ENCODE measurements at places on chromosomes 1 and 21. TPM values are rescaled to one million over a fixed set of nuclear protein-coding genes. Genes with fewer than 3 reads are reported as not detected.

DNA sequence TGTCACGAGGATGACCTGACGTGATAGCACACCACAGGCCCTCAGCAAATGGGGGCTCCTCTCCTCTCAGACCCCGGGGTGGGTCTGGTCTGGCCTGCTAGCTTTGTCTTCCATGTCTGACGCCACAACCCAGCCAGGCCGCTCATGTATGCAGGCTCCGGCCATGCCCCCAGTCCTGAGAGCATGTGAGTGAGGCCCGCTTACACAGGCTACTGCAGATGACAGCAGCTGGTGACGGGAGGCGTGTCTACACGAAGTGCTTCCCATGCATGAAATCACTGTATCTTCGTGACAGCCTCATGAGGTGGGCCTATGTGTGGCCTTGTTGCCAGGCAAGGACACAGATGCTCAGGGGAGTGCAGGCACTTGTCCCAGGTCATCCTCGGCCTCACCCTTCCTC, 16.4 kb downstream of the WNT4 start:
- DNase-seq = no peak

DNA sequence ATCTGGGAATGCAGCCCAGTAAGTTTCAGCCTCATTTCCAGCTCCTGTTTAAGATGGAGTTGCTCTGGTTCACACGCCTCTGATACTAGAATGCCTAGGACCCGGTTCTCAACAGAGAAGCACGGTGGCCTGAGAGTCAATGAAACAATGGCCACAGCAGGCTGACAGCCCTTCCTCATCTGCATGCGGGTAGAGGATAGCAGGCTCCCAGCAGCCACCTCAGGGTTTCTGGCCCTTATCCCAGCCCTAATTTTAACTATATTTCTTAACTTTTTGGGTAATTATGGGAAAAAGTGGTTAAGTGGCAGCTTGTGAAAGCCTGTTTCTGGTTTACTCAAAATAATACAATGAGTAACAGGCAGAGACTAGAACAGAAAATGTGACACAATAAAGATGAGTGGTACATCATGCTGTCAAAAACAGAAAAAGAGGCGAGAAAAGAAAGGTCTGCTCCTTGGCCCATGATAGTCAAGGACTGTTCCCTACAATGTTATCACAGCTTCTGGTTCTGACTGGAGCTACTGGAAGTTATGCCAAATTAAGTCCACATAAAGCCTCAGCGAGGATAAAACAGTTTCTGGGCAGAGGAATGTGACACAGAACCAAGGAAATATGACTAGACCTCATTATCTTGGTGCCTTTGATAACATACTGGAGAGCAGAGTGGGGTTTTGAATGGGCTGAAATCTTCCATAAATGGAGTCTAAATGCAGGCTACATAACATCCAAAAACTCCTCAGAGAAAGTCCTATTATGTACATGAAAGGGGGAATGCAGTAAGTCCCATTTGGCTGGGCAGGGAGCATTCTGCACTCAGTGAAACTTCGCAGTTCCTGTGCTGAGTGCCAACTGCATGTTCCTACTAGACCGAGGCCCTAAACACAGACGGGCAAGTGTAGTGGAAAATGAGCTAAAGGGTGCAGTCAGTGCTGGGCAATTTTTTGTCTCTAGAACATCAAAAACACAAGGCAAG, 92.1 kb downstream of the NIBAN1 start:
- DNase-seq = no peak

Gene CHI3L1
- polyA plus RNA-seq = 11.9 TPM

- peak; percentile 27 for DNase-seq
Observed at GRCh38 chr21:39675993-39676661, 63.4 kb downstream of the B3GALT5 start.

GRCh38 chr1:118842452-118843201, 145.5 kb downstream of the TBX15 start:
- DNase-seq = peak; percentile 16

GRCh38 chr1:93612510-93612909, 69.1 kb downstream of the BCAR3 start:
- no peak for DNase-seq
